CD4-positive, alpha-beta T cell treated with Interleukin-15 for 1 hour (primary cell): ENCODE measurements at places on chromosomes 7 and 10.
A peak's percentile ranks its signal among the peaks of the same experiment; 100 is the strongest.

DNA sequence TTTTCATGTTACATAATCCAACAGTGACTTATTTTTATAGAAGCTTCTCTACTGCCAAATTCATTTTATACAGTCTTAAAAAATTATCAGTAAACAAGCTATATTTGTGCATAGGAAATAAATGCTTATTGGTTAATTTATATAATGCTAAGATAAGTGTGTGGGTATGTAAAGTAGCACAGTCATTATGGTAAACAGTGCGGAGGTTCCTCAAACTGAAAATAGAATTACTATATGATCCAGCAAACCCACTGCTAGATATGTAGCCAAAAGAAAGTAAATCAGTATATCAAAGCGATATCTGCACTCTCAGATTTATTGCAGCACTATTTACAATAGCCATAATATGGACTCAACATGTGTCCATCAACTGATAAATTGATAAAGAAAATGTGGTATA lies 71.1 kb downstream of the ATRNL1 start:
- DNase-seq, result no peak

DNA sequence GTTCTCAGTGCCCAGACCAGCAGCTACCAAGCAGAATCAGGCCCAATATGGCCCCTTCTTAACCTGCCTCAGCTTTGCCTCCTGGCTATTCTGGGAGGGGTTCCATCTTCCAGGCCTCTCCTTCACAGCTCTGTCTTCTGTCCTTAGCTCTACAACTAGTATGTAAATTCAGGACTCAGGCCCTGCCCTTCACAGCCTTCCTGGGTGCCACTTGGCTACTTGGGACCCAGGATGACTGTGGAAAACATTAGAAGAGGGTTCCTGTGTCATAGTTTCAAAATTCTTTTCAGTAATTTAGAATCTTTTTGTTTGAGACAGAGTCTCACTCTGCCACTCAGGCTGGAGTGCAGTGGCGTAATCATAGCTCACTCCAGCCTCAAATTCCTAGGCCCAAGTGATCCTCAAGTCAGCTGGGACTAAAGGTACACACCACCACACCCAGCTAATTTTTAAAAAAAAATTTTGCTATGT lies 33.2 kb upstream of the PAPSS2 start:
- DNase-seq, result no peak

- DNase-seq, result no peak
Observed at GRCh38 chr7:157523371-157523765, 186.6 kb downstream of the DNAJB6 start.

DNA sequence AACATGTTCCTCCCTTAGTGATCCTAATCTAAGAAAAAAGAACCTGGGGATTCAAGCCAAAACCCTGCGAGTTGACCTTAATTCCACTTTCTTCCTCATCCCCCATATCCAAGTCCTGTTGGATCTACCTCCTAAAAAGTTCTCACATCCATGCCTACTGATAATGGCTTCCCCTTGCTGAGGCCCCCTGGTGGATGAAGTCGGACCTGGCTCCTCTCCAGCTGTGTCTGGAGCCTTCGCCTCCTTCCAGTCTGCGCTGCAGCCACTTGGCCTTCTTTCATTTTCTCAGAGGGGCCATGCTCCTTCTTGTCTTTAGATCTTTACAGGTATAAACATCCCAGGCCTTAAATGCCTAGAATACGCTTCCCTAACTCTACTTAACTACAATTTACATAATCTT lies 8.1 kb downstream of the PDE1C start:
- DNase-seq, result no peak

DNA sequence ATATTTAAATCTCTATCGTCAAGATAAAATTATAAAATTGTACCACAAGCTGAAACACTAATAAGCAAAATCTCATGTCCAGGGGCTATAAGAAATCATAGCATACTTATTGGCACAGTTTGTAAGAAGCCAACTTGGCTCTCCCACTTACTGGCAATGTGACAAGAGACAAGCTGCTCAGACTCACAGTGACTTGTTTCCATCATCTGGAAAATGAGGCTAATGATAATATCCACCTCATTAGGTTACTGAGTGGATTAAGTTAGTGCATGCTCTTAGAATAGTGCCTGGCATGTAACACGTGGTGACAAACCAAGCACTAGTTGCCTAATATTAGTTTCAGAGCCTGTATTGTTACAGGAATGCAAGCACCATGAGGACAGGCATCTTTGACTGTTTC lies 234.4 kb downstream of the GLI3 start:
- no peak for DNase-seq

DNA sequence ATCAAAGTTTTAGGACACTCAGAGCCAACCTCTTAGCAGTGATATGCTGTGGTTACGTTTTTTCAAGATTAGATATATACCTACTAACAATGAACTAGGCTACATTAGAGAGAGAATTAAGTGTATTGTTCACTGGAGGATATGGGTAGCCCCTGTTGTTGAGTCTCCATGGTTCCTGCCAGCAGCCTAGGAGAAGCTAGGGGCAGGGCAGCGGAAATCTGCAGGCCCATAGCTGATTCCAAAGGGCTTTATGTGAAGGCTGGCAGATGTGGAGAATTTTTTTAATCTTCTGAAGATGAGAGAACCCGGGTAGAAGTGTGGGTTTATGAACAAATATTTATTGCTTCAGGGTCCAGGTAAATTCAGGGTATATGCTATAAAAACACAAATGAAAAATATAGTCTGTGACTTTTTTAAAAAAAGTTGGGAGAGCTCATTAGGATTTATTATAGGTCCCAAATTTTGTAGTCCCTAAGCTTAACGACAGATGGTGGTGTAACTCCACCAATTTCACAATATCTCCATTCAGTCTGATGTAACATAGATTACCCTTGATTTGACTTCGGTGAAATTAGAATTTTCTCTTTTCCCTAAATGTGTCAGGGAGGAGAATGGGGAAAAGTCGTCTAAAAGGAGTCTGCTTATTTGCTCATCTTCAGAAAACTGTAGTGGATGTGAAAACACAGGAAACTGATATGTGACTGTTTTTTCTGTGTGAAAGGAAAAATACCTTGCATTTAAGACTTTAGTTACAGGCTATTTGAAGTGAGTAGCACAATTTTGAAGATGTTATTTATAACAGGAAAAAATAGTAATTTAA lies 163.0 kb upstream of the PPP1R3A start:
- DNase-seq, result no peak

GRCh38 chr10:69489506-69490090 lies 38.3 kb downstream of the TSPAN15 start:
- DNase-seq, result no peak

- DNase-seq, result no peak
Observed at GRCh38 chr7:123941391-123942180, 16.5 kb downstream of the SPAM1 start.

GRCh38 chr10:29186221-29186620 lies 102.6 kb upstream of the LYZL1 start:
- no peak for DNase-seq

GRCh38 chr7:120805636-120806388 lies 52.1 kb downstream of the TSPAN12 start:
- DNase-seq, result peak; percentile 20

DNA sequence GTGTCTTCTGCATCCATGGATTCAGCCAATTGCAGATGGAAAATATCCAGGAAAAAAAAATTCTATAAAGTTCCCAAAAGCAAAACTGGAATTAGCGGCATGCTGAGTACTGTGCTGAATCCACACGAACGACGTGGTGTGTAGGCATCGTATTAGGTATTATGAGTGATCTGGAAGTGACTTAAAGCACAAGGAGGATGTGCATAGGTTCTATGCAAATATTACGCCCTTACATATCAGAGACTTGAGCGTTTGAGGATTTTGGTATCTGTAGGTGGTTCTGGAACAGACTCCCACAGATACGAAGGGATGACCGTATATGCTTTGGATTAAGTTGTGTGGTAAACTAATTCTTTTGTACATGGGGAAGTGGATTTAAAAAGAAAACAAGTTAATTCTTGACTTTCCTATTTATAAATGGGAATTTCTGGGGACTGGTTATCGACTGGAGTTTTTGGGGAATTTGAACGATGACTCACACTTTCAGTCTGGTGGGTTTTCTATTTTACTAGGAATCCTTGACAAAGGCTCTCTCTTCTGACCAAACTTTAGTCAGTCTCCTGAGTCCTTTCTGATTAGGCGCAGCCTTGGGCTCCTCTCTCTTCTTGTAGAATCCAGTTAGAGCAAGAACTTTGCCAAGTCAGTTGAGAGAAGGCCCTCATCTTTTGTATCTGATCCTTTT lies 5.4 kb upstream of the NUB1 start:
- DNase-seq, result no peak

DNA sequence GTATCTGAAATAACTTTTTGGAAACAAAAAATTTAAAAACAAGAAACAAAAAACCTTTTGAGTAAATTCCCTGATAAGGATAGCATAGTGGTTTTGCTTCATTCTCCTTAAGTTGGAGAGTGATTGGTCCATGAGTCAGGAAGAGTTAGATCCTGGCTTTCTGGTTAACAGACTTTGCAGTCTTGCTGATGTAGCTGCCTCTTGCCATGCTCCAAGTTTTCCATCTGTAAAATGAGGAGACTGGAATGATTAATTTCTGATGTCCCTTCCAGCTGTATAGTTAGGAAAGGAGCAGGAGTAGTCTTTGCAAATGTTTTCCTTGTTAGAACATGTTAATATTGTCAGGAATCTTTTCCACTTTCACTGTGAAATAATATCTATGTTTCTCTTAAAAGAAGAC lies 266.6 kb downstream of the DNAJB9 start:
- no peak for DNase-seq

DNA sequence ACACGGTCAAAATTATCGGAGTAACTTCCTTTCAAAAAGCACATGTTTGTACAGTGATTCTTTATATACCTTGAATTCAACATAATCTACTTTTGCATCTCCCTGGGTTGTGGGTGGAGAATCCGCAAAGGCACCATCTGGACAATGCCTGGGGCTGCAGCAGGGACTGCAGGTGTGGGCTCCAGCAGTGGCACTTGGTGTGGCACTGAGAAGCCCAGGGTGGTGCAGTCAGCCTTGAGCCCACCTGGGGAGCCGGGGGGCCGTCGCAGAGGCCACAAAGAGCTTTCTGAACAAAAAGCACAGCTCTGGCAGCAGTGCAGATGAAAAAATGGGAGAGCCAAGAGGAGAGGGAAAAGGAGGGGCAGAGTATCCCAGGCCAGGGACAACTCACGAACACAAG lies 22.2 kb downstream of the PARD3 start:
- no peak for DNase-seq

DNA sequence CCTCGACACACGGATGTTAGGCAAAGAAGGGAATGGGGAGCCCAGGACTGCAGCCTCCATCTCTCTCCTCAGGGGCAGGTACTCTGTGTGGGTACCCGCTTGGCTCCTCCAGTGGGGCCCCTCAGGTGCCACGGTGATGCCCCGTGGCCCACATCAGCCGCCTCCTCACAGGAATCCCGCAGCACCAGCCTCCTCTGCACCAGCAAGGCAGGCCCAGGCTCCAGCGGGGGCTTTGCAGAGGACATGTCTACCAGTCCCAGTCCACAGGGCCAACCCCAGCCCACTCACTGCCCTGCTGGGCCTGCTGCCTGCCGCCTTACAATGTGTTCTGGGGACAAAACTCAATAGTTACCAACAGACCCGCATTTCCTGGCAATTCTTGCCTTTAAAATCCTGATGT lies 61.6 kb upstream of the ADGRA1 start:
- DNase-seq, result no peak

- DNase-seq, result no peak
Observed at GRCh38 chr10:95434583-95434982, 126.6 kb downstream of the SORBS1 start.

DNA sequence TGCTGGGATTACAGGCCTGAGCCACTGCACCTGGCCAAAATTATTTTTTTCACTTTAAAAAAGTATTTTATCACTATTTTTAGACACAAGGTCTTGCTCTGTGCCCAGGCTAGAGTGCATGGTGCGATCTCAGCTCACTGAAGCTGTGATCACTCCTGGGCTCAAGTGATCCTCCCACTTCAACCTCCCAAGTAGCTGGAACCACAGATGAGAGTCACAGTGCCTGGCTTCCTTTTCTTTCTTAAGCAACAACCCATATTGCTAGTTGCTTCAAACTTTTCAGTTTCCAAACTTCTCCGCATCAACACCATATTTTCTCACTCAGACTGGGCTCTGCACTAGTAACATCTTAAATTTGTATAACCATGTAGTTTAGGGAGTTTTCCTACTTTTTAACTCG lies 9.5 kb upstream of the SMC3 start:
- DNase-seq, result no peak

GRCh38 chr7:134693256-134693655 lies 46.6 kb downstream of the BPGM start:
- DNase-seq, result no peak

DNA sequence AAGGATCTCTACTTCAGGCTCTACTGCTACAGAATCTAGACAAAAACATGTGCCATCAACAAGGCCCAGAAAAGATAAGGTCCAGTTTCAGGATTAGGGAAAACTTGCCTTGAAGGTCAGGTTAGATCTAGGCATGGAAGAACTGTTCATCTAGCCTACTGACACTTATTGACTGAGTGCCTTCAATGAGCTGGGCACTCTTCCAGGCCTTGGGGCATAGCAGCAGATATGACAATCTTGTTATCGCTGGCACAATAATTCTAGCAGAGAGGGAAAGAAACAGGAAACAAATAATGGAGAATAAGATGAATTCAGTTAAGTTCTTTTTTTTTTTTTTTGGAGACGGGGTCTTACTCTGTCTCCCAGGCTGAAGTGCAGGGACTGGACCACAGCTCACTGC lies 71.6 kb downstream of the ADCYAP1R1 start:
- DNase-seq, result no peak

DNA sequence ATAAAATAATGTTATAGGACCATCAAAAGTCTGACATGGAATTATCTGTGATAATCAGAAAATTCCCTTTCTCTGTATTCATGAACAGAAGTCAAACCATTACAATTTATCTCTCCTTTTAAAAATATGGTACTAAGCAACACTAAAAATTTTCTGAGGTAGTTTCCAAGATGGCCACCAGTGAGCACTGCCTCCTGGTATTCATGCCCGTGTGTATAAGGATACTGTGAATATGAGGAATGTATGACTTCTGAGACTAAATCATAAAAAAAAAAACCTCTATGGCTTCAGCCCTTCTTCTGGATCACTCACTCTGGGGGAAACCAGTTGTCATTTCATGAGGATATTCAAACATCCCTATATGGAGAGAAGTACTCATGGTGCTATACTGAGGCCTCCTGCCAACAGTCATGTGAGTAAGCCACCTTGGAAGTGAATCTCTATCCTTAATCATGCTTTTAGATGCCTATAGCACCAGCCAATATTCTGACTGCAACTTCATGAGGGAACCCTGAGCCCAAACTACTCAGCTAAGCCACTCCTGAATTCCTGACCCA lies 41.1 kb downstream of the SIRT1 start:
- DNase-seq, result no peak

GRCh38 chr10:86682675-86683074 lies 14.4 kb downstream of the LDB3 start:
- no peak for DNase-seq

DNA sequence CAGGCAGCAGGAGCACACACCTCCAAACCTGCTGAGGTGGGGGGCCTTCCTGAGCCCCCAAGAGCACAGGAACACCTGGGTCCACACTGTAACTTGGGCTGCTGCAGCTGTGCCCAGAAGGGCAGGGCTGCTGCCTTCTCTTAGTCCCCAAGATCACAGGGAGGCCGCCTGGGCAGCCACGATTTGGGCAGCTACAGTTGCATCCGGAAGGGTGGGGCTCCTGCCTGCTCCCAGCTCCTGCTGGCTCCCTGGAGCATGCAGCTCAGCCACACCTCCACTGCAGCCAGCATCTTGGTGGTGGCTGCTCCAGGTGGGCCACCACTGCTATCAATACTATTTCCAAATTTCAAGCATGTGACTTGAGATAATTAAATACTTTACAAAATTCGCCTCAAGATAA lies 38.5 kb upstream of the AGMO start:
- DNase-seq, result no peak
